ENCODE measurements at places on chromosomes 16 and 17. TPM values are rescaled to one million over a fixed set of nuclear protein-coding genes. Genes with fewer than 3 reads are reported as not detected.

GRCh38 chr17:56125830-56126819 is 27.1 kb upstream of the ANKFN1 start:
- no peak for DNase-seq

- peak; percentile 76 for DNase-seq
These were observed 54.1 kb downstream of the VAC14 start for GRCh38 chr16:70746708-70747424.

GRCh38 chr17:79114458-79115301 is 40.1 kb downstream of the ENGASE start:
- peak; percentile 34 for DNase-seq

DNA sequence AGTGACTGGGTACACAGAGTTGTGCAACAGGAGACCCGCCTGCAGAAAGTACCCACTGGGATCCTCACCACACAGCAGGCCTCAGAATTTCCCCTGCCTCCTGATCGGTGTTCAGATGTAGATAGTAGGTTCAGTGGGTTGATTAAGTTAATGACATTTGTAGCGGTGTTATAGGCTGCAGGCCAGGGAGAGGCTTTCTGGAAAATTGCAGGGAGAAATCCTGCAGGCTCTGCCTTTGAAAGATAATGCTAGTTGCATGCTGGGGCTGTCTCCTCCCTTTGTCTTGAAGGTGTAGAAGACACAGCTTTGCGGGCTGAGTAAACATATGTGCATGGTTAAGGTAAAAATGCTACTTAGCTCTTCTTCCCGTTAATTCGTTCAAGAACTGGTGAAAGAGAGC is 406.3 kb upstream of the RBFOX1 start:
- DNase-seq: no peak

DNA sequence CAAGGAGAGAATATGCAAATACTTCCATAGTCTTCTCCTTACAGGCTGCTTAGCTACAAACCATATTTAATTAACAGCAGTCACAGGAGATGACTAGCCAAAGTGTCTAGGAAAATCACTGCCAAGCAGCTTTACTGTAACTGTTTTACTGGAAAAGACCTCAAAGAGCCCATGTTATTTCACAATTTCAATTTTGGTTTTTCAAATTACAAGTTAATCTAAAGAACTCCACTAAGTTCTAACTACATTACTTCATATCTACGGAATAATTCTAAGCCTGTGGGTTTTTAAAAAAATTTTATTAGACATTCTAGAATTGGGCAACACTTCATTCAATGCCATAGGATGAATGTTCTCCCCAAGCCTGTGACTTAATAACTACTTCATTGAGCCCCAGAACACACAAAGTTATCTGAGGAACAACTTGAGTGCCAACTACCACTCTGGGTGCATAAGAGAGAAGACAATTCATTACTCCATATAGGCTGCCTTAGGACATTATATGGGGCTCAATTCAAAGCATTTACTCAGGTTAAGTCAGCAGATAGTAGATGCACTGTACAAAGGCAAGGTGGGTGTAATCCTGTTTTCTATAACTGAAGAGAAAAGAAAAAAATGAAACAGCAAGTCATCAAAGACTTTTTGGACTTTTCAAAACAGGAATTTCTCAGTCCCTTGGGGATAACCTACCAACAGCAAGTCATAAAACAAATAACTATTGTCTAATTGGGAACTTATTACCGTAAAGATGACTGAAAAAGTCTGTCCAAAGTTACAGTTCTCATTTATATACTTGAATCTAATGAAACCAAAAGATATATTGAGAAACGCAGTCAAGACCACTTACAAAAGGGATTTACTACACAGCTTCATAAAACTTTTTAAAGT is 33.0 kb downstream of the STAT3 start:
- DNase-seq: no peak

GRCh38 chr17:76701471-76701967 is 9.2 kb downstream of the MXRA7 start:
- DNase-seq: no peak

- DNase-seq: no peak
These were observed 26.9 kb upstream of the CLEC18A start for GRCh38 chr16:69924041-69924775.

- no peak for DNase-seq
These were observed 7.4 kb downstream of the ZNF594 start for GRCh38 chr17:5184288-5184687.

GRCh38 chr16:56370185-56370874 is 55.0 kb downstream of the AMFR start:
- no peak for DNase-seq

The CD300H gene
- total RNA-seq: not detected

The UMOD gene
- not detected for total RNA-seq

The NPIPA5 gene
- 0.59 TPM for total RNA-seq

The CPHXL2 gene
- not detected for total RNA-seq

The KRT33B gene
- not detected for total RNA-seq

The ADAM11 gene
- total RNA-seq: 2.6 TPM

The CDH3 gene
- total RNA-seq: 30.8 TPM

The INTS2 gene
- total RNA-seq: 38.4 TPM

The HSPB9 gene
- not detected for total RNA-seq

The CACNG1 gene
- total RNA-seq: not detected

The CEP112 gene
- 96.5 TPM for total RNA-seq

The LLGL2 gene
- 11.2 TPM for total RNA-seq

Data from uterus (tissue), 4 donors.